ENCODE measurements at places on chromosomes 2 and 18.

DNA sequence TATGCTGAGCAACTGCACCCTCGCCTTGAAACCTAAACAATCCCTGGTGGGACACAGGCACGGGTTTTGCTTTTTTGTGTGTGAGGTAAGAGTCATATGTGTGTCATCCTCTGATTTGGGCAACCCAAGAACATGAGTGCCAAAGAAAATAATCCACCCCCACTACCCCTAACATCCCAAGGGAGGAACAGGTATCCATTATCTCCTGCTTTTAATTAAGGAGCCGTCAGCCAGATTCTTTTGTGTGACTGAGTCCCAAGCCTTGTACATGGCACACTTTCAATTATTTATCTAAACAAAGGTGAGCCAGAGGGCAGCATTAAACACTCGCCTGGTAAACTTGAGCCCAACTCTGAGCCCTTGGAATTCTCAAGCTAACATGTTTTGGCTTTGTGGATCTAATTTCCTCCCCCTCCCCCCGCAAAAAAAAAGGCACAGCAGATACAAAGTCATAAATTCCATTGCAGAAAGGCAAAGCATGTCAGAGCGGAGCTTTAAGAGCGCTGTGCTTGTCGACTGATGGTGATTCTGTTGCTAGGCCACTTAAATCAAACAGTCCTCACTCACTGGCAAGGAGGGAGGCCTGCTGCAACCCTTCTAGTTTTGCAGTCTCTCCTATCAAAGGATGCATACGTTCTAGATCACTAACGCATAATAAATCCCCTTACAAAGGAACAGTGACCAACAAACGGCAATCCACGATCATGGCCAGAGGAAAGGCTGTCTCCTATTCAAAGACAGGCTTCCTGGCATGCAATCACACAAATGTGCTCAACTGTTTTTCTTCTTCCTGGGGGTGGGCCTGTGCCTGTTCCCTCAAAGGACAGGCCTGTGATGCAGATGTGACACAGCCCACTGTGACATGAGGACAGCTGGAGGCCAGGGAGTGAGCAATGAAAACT lies 143.5 kb upstream of the LMAN1 start:
- no peaks in the 10 kb centered on the region for H3K4me1 ChIP-seq
- no peak overlapping the region for H3K4me3 ChIP-seq
- no peaks in the 10 kb centered on the region for H3K36me3 ChIP-seq
- no peaks in the 10 kb centered on the region for H3K27me3 ChIP-seq
- no peak for DNase-seq

GRCh38 chr2:163716101-163716500 lies 19.7 kb downstream of the FIGN start:
- H3K27me3 ChIP-seq, result no peaks in the 10 kb centered on the region
- H3K4me3 ChIP-seq, result no peak overlapping the region
- no peaks in the 10 kb centered on the region for H3K36me3 ChIP-seq
- no peak for DNase-seq

GRCh38 chr2:153077311-153077710 lies 358.9 kb downstream of the ARL6IP6 start:
- H3K4me1 ChIP-seq, result no peaks in the 10 kb centered on the region
- no peak overlapping the region for H3K27ac ChIP-seq
- no peak for DNase-seq
- H3K4me3 ChIP-seq, result no peak overlapping the region
- H3K36me3 ChIP-seq, result no peaks in the 10 kb centered on the region
- no peaks in the 10 kb centered on the region for H3K27me3 ChIP-seq

- no peaks in the 10 kb centered on the region for H3K4me1 ChIP-seq
- no peaks in the 10 kb centered on the region for H3K27me3 ChIP-seq
- no peaks in the 10 kb centered on the region for H3K36me3 ChIP-seq
- H3K4me3 ChIP-seq, result no peak overlapping the region
- no peak for DNase-seq
These were observed 21.2 kb downstream of the SCG2 start for GRCh38 chr2:223580951-223581350.

- no peak for DNase-seq
- H3K36me3 ChIP-seq, result no peaks in the 10 kb centered on the region
- H3K4me3 ChIP-seq, result no peak overlapping the region
- H3K27me3 ChIP-seq, result no peaks in the 10 kb centered on the region
- H3K4me1 ChIP-seq, result no peaks in the 10 kb centered on the region
These were observed 276.3 kb downstream of the RND3 start for GRCh38 chr2:150211164-150211631.

GRCh38 chr2:128594953-128595677 lies 276.4 kb upstream of the HS6ST1 start:
- H3K4me3 ChIP-seq, result no peak overlapping the region
- no peak for DNase-seq
- H3K27me3 ChIP-seq, result no peaks in the 10 kb centered on the region
- H3K27ac ChIP-seq, result no peak overlapping the region

GRCh38 chr2:63950414-63950813 lies 68.8 kb downstream of the VPS54 start:
- H3K27me3 ChIP-seq, result no peaks in the 10 kb centered on the region
- H3K4me1 ChIP-seq, result no peaks in the 10 kb centered on the region
- no peak for DNase-seq
- H3K36me3 ChIP-seq, result peaks cover 19% of the 10 kb centered on the region
- H3K4me3 ChIP-seq, result no peak overlapping the region
